Skin of body (tissue), 3 donors: ENCODE measurements at places on chromosomes 4 and X. TPM values are rescaled to one million over a fixed set of nuclear protein-coding genes. Genes with fewer than 3 reads are reported as not detected.
A peak's percentile ranks its signal among the peaks of the same experiment; 100 is the strongest.

DNA sequence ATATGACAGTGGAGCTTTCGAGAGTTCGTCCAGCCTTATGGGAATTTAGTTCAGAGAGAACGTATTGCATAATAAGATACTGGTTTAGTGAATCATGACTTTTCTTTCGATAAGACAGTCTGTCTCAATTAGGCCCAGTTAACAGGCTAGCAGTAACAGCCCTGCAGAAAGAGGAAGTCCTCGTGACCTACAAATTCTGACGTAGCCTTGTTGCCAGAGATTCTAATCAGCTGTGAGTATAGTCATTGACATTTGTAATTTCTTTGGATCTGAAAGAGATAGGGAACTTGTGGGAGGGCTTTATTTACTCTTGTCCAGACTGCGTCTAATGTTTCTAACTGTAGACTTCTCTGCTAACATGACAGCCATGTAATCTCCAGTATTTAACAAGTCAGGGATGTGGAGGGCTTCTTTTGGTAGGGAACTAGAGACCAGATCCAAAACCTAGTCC lies 15.8 kb downstream of the ART3 start:
- DNase-seq = no peak

- DNase-seq = no peak
Measured at GRCh38 chr4:58247792-58248191, 1137.6 kb upstream of the IGFBP7 start.

ITGB1BP2 gene
- total RNA-seq = 10.9 TPM

TBC1D9 gene
- 30.2 TPM for total RNA-seq

- no peak for DNase-seq
Measured at GRCh38 chrX:54198262-54198661, 15.2 kb upstream of the FAM120C start.

SPARCL1 gene
- 118 TPM for total RNA-seq

DNA sequence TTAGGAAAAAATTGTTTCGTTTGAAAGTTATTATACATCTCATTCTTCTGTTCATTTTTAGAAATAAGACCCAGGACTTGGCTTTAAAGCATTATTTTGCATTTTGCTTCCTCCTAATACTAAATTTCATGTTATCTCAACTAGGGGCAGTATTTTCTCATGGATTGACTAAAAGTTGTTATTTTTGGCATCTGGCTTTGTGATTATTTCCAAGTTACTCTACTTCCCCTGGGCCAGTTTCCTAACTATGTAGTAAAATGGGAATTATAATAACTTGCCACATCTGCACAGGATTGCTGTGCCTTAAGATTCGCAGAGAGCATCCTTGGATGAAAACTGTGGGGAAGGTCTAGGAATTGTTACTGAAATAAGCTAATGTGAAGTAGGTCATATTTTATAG lies 3.0 kb downstream of the RBPJ start:
- DNase-seq = peak; percentile 78

DNA sequence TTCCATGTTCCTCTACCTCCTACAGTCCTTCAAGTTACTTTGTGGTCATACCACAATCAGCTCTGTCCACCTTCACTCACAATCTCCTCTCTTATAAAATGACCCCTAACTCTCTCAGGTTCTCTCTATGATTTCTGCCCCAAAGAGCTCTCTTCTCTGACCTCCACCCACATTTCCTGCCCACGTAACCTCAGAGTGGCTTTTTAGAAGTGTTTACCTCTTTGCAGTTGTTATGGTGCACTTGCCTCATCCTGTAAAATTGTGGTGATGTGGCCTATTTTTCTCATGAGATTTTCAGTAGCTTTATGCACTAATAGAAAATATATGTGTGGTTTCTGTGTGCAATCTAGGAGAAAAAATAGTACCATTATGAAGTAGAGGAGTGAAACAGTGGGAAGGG lies 215.8 kb downstream of the PACRGL start:
- no peak for DNase-seq

GRCh38 chr4:180059216-180059881 lies 2183.9 kb upstream of the TENM3 start:
- no peak for DNase-seq

DNA sequence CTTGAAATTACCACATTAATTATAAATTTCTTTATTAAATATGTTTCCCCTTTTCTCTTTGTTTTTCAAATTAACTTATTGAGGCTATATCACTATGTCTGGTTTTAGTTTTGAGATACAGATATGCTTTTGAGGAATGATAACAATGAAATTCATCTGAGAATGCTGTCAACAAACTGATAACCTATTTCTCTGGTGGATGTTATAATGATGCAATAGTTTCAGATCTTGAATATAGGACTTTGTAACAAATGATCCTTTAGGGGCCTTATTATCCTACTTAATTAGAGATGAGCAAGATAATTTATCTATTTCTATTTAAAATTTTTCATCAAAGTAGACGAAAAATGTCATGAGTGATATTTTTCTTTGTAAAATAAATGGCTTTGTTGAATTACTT lies 123.7 kb downstream of the MAGEB17 start:
- no peak for DNase-seq

DGAT2L6 gene
- total RNA-seq = 12.4 TPM

GRCh38 chrX:136708348-136708747 lies 60.4 kb downstream of the CD40LG start:
- no peak for DNase-seq

- no peak for DNase-seq
Measured at GRCh38 chr4:59968796-59969195, 1231.3 kb upstream of the ADGRL3 start.

DNA sequence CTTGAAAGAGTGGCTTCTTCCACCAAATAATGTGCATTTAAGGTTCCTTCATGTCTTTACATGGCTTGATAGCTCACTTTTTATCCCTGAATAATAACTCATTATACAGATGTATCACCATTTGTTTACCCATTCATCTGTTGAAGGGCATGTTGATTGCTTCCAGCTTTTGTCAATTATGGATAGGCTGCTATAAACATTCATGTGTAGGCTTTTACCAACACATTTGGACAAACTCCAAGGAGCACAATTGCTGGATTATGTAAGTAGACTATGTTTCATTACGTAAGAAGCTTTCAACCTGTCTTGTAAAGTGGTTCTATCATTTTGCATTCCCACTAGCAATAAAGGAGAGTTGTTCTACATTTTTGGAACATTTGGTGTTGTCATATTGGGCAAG lies 2637.0 kb downstream of the PCDH7 start:
- no peak for DNase-seq

GRCh38 chrX:43718546-43718945 lies 62.4 kb downstream of the MAOA start:
- no peak for DNase-seq

DNA sequence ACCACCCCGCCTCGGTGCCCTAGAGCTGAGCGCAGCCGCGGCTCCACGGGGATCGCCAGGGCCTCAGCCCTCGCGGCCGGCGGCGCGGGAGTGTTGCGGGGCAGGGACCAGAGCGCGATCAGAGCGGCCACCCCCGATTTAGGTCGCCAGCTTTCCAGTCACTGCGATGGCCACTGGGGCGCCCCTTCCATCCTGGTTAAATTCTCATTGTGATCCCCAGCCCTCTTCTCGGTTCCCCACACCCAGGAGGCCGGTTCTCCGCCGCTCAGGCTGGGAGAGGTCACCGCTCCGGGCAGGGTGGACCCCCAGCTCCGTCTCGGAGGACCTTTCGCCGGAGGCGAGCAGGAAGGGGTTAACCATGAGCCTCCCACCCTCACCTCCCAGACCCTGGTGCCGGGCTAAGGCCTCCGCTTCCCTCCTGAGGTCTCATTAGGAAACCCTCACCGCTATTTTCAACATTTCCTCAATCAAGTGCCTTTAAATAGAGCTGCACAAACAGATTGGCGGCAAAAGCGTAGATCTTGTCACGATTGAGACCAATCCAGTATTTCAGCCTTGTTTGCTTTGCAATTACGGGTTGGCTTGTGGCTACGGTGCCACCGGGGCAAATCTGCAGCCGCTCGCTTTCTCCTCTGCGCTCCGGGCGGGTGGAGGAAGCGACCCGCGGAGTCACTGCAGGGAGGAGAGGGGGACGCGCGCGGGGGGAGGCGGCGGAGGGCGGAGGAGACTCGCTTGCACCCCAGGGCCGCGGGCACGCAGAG lies 8.3 kb upstream of the HAND2 start:
- DNase-seq = no peak

GPRIN3 gene
- total RNA-seq = 3.8 TPM

DNA sequence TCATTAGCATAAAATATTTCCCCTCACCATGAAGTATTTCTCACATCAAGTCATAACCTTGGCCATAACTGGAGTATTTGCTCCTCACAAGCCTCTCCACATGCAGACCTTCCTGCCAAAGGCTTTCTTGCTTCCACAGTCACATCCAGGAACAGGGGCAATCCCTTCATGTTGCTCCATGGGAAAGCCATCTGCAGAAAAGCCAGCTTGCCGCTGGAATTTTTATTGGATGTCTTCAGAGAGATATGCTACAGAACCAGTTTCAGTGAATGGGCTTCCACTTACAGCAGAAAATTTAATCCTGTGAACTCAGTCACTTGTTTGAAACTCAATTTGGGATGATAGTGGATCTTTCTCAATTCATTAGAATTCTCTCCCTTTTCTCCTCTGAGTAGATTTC lies 3.2 kb upstream of the CDKN2AIP start:
- DNase-seq = no peak

DNA sequence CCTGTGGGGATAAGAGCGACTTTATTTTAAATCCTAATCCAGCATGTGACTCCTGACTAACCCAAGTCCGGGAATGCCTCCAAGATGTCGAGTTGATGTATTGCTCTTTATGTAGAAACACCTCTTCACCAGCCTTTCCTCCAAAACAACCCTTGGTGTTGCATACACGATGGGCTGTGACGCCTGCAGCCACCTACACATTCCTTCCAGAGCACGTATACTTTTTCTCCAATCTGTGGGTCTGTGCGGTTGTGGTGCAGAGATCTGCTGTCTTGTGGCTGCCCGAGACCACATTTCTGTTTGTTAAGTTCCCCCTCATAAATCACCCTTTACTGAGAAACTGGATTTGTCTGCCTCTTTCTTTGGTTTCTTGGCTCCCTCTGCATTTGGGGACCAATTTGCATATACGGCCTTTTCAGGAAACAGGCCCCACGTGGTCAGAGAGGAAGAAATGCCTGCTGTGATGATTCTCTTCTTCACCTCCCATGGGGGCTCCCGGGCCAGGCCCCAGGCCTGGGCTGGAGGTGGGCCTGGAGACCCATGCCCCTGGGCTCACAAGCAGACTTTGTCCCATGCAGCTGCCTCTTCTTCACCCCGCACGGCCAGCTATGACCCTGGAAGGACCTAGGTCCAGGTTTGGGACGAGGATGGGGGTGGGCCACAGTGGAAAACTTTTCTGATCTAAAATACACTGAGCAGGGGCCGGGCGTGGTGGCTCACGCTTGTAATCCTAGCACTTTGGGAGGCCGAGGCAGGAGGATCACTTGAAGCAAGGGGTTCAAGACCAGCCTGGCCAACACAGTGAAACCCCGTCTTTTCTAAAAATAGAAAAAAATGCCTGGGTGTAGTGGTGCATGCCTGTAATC lies 21.4 kb upstream of the AFAP1 start:
- DNase-seq = peak; percentile 86

DNA sequence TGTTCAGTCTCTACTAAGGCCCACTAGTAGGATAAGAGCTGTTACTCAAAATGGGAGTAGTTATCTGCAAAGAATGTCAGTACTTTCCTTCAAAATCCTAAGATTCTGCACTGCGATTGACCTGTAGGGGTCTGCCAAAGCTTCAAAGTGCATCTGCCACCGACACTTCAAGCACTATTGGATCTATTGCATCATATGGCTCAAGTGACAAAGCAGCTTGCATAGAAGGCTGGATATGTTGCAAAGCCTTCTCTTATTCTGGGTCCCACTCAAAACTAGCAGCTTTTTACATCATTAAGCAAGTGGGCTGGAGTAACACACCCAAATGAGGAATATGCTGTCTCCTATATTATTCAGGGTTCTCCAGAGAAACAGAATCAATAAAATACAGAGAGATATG lies 115.4 kb upstream of the EMCN start:
- DNase-seq = no peak
